NCI-H2029 treated with DMSO at 0.1 percent for 48 hours (cell line): ENCODE measurements at places on chromosomes 16 and 17.
A peak's percentile ranks its signal among the peaks of the same experiment; 100 is the strongest.

GRCh38 chr17:79850571-79851460 lies 11.6 kb upstream of the CBX4 start:
- no peak for DNase-seq

DNA sequence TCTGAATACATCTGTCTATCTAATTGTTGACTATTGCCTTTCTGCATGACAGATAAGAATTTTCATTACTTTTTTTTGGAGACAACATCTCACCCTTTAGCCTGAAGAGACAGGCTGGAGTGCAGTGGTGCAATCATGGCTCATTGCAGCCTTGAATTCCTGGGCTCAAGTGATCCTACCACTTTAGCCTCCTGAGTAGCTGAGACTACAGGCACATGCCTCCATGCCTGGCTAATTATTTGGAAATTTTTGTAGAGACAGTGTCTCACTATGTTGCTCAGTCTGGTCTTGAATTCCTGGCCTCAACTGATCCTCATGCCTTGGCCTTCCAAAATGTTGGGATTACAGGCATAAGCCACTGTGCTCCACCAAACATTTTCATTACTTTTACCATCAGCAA lies 99.8 kb upstream of the ELAC2 start:
- DNase-seq: no peak

DNA sequence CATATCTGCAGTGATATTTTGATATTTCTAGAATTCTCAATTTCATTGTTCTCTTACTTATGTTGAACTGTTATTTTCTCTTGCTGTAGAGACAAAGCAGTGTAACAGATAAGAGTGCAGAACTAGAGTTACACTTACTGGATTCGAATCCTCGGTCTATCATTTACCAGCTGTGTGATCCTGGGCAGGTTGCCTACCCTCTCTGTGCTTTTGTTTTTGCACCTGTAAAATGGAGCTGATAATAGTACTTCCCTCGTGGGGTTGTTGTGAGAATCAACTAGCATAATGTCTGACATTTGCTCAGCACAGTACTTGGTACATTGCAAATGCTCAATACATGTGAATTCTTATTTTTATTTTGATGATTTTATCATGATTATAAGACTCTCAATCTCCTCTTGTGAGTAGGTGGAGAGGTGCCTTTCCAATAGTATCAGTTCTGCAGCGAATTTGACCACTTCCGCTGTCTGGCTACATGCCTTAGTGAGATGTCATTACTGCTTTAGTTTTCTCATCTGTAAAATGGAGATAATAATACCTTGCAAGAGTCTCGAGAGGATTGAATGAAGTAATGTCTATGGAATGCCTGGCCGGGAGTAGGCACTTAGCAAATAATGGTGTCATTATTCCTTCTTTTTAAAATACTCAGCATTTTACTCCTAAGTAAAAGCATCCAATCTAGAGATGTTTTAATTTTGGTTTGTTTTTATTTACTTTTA lies 312.2 kb upstream of the MAF start:
- DNase-seq: no peak

GRCh38 chr16:49900875-49901274 lies 45.0 kb upstream of the ZNF423 start:
- DNase-seq: no peak

DNA sequence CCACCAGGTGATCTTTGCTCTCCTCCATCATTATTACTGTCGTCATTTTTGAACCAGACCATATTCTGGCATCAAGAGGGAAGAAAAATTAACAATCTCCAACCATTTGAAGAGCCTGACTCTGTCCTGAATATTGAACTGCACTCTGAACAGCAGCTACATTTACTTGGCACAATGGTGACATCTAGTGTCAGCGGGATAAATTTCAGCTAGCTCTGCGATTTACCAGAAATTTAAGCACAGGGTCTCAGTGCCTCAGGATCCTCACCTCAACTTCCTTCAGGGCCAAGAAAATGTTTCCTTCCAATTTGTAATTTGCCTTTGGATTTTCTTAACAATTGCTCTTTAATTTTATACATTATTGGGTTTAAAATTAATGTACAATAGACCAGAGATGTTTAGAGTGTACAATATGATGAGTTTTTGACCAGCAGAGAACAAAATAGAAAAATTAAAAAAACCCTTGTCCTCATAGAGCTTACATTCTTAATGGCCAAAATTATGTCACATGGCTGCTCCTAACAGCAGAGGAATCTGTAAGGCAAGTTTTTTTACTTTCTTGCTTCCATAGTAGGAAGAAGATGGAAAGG lies 10.7 kb upstream of the ZNF19 start:
- peak; percentile 3 for DNase-seq

- no peak for DNase-seq
Measured at GRCh38 chr16:73217654-73218053, 169.7 kb upstream of the ZFHX3 start.

DNA sequence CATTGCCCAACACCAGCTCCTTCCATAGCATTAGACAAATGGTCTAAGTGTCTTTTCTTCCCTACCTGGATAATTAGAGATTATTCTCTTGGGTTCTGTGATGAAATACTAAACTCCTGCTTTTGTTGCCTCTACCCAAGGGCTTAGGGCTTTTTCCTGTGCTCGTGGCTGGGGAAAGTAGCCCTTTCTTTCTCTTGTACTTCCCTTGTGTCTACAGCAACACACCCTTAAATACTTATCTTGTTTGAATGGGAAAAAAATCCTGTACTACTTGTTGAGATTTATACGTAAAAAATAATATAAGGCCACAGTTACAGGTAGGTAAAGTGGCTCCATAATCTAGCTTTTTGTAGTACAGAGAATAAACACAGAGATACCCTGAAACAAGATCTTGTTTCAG lies 7.0 kb upstream of the NACA2 start:
- DNase-seq: no peak

DNA sequence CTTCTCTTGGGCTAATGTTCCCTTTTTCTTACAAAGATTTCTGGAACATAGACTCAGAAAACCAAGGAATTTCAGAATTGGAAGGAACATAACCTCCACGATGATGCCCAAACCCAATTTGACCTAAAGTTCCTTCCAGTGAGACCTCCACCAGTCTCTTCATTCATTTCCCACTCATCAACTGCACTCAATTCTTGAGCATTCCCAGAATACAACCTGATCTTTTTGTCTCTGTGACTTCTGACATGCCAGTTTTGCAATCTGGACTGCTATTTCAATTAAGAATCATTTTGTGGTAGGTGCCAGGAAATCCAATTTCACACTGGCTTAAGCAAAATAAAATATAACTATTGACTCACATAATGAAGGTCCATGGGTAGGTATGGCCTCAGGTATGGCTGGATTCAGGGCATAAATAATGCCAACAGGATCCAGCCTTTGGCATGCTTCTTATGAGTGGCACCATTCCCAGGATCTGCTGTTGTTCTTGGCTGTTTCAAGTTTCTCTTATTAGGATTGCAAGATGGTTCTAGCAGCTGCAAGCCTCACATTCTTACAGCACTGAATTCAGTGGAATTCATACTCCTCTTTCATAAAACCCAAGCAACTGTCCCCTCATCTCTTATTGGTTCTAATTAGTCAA lies 184.3 kb downstream of the HS3ST4 start:
- no peak for DNase-seq

DNA sequence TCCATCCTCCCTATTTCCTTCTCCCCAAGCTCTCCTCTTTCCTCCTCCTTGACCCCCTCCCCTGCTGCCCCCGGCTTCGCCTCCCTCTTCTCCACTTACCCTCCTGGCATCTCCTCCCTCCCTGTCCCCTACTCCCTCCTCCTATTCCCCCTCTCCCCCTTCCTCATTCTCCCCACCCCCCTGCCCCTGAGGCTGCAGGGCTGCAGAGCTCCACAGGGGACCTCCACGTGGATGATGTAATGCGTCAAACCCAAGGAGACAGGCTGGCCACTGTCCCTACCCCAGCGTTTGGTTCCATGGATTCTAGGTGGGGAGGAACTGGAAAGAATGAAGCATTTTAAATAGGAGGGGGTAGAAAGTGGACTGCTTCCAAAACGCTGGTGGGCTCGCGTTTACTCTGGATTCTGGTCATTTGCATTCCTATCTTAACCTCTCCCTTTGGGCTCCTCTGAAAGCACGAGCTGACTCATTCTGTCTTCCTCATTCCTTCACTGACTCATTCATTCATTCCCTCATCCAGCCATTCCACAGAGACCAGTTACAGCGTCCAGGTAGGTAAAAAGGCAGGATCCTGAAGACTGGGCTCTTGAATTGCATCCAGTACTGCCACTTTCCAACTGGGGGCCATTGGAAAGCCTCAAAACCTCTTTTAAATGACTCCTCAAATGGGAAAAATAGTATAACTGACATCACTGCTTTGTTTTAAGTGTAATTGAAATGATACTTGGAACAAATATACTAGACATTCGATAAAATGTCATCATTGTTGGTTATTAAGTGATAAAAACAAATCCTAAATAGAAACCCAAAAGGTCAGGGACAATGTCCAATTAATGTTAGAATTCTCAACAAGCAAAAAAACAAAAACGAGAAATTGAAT lies 943 bp upstream of the COTL1 start:
- no peak for DNase-seq

GRCh38 chr17:9676820-9677310 lies 31.5 kb downstream of the USP43 start:
- DNase-seq: no peak

GRCh38 chr16:84649511-84649861 lies 1.2 kb downstream of the KLHL36 start:
- DNase-seq: no peak
